ENCODE measurements at places on chromosomes 16 and 17. TPM values are rescaled to one million over a fixed set of nuclear protein-coding genes. Genes with fewer than 3 reads are reported as not detected.
A peak's percentile ranks its signal among the peaks of the same experiment; 100 is the strongest.

DNA sequence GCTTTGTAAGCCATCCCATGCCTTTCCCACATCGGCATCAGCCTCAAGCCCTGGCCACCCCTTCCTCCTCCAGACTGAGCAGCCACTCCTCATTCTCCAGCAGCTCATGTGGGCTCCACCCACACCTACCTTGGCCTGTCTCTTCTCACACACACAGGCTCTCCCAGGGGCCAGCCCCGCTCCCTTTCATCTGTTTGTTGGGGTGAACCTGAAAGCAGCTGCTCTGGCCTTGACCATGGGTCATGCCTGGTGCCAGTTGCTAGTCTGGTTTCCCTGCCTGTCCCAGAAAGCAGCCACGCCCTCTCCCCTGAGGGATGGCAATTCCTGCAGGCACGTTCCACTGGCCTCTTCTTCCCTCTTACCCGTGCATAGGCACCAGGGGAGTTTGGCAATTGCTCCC, 11.4 kb upstream of the TMEM238L start:
- no peak for DNase-seq

DNA sequence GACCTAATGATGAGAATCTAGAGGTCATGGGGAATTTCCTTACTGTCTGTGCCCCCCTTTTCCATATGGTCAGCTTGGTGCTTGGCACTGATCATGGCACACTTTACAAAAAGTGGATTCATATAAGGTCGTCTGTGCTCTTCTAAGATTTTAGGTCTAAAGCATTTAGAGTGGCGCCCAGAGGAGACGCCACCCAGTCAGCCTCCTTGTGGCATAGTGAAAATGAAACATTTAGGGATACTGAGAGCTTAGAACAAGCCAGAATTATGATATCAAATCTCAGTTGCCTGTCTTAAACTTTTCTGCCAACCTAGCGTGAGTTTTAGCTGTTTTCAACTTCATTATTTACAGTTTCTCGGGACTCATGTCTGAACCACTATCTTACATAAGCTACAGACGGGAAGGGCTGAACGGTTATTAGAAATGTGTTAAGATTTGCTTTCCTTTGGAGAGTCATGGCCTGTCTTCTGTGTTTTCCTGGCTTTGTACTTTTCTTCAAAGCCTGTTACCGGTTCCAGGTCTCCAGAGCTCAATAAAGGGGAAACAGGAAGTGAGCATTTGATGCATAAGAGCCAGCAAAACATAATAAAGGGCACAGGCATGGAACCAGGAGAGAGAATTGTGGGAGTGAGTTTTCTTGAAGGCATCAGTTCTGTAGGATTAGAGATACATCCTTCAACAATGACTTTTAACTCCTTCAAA, 13.7 kb downstream of the ZNRF1 start:
- peak; percentile 28 for DNase-seq

DNA sequence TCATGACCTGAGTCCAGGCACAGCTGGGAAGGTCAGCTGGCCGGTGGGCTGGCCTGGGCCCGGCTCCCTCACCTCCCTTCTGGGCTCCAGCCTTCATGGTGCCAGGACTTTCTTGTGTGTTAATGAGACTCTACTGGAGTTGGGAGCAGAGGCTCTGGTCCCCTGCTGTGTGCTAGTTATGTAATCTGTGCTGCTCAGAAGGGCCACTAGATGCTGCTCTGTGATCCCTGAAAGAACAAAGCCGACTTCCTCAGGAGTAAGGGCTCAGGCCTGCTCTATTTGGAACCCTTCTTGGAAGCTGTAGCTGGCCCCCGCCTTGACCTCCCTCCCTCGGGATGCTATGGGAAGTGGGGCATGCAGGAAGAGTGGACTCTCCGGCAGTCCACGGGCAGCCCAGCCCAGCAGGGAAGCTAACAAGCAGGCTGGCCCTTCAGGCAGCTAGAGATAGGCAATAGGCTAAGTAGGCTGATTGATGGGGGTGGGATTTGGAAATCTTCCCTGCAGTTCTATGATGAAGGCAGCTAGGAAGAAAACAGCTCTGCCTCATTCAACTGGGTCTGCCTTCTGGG, 3.3 kb upstream of the CDK5R1 start:
- DNase-seq, result peak; percentile 76

The AATK gene
- total RNA-seq, result 0.18 TPM

The SDR42E2 gene
- not detected for total RNA-seq

The NPTX1 gene
- total RNA-seq, result 0.57 TPM

The TEPSIN gene
- 3.4 TPM for total RNA-seq

GRCh38 chr17:65519462-65519861, 42.0 kb downstream of the AXIN2 start:
- no peak for DNase-seq

DNA sequence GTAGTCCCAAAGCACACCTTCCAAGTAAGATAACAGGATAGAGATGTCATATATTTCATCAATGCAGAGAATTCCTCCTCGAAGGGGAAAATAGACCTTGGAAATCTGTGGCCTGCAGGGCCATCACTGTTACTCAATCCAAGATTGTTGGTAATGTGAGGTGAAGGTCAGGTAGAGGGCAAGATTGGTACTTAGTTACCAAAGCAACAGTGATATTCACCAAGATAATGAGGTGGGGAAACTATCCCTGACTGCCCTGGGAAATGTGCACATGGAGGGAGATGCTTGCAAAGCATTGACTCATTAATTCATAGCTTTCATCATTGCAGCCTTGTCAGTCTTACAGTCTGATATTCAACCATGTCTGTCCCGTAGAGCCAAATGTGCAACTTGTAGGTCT, 234.1 kb upstream of the MON1B start:
- no peak for DNase-seq
